ENCODE measurements at places on chromosomes 5 and 9.

GRCh38 chr5:90184764-90185163 is 224.8 kb downstream of the CETN3 start:
- ATAC-seq: no peak

- no peak for ATAC-seq
These were observed 113.6 kb upstream of the FER start for GRCh38 chr5:108634010-108634616.

DNA sequence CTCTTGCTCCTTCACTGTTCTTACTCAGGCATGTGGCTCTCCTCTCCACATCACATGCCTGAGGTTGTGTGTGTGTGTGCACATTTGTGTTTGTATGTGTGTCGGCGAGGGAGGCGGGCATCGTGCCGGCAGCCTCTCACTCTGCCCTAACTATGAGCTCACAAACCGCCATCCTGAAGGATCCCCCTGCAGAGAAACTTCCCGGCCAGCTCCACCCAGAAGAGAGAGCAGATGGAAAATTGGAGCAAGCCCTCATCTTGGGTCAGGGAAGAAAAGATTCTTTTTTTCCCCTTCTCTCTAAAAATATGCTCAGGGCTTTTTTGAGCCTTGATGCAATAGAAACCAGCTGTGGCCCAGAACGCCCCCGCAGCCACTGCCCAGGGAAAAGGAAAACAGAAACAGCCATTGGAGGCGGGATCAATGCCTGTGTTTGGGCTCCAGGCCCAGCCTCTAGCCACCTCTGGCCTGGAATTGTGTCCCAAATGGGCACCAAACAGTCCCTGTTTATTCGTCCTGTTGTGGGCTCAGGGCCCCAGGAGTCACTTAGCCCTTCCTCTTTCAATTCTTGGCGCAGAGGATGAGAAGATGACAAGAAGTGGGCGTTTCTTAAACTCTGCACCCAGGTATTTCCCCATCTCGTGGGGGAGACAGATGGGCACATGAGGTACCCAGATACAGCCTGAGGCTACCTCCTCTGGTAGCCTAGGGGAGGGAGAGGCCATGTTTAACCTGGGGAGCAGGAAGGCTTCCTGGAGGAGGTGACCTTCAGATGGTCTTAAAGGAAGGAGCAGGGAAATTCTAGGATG is 151.5 kb downstream of the RGS3 start:
- ATAC-seq: no peak

- ATAC-seq: no peak
These were observed 5.2 kb downstream of the PPP2R2B start for GRCh38 chr5:146873186-146873917.

DNA sequence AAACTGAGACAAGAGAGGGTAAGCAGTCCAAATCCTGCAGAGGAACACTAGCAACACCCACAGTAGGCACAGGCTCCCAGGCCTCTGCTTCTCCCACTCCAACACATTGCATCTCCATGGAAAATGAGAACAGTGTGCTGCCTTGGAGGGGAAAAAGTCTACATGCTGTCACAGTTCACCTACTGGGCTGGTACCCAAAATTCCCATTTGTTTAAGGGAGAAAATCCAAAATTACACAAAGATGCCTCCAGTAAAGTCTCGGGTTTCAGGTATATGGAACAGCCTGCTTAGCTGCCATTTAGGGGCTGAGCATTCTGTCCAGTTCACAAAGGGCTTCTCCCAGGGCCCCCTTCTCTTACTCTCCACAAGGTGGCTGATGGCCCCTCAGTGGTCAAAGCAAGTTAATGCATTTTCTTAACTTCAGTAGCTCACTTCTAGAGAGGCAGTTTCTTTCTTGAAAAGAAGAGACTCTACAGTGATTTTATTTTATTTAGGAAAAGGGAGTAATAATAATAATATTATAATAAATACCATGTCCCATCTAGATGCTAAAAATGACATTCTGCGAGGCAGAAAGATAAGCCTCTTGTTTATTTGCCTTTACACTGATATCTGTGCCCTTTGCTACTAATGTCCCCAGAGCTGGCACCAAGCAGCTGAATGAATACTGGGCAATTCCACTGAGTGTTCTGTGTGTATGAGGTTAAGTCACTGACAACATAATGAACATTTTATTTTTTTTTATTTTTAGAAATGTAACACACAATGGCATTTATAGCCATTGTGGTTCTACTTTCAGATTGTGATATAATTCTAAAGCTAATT is 89.4 kb downstream of the RGS7BP start:
- ATAC-seq: no peak

GRCh38 chr5:124839371-124839998 is 93.0 kb upstream of the ZNF608 start:
- ATAC-seq: no peak

DNA sequence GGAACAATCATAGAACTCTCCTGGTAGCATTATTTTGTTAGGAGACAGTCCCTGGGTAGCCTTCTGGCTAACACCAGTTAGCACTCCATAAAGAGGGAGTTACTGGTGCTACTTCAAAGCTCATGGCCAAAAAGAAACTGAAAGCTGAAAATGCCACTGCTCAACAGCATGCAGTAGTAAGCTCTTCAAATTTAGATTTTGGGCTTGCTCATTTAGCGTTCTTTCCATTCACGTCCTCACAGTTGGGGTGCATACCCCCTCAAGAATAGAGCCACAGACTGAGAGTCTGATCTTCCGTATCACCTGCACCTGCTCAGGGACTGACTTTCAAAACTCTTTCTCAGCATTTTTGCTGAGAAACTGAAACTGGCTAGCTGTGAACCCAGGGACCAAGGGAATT is 24.7 kb downstream of the NTRK2 start:
- no peak for ATAC-seq

DNA sequence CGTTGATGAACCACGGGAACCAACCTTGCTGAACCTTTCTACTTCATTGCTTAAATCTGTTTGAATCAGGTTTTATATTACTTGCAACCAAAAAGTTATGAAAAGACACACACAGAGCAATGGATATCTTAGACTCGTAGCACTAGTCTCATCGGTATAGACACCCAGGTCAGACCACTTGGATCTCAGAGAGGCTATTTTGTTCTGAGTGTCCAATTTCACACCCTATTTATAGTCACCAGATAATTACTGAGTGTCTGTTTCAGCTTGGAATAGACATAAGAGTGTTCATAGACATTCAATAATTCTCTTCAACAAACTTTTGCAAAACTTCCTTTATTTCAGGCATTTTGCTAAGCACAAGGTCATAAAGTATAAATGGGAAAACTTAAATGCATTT is 145.4 kb upstream of the EGFLAM start:
- no peak for ATAC-seq

DNA sequence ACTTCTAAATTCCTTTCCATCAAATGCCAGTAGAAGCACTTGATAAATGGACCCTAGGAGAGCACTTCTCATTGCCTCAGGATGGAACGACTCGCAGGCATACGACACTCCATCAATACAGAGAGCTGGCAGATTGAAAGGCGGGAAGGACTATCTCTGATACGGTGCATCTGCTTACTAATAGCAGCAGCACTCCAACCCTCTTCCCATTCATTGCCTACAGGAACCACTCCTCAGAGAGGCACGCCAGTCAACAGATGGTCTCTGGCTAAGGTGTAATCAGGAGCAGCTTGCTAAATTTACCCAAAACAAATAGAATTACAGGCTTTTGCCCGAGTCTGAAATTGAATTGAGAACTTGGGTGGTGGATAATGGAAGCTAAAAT is 168.1 kb downstream of the EFNA5 start:
- no peak for ATAC-seq

- ATAC-seq: no peak
These were observed 2.6 kb downstream of the PTRH1 start for GRCh38 chr9:127712867-127713266.
